Stimulated activated CD8-positive, alpha-beta memory T cell treated with anti-CD3 and anti-CD28 coated beads, Interleukin-7, amount 100 ng/mL, for 48 hours (primary cell): ENCODE measurements at places on chromosomes 7 and 10.

DNA sequence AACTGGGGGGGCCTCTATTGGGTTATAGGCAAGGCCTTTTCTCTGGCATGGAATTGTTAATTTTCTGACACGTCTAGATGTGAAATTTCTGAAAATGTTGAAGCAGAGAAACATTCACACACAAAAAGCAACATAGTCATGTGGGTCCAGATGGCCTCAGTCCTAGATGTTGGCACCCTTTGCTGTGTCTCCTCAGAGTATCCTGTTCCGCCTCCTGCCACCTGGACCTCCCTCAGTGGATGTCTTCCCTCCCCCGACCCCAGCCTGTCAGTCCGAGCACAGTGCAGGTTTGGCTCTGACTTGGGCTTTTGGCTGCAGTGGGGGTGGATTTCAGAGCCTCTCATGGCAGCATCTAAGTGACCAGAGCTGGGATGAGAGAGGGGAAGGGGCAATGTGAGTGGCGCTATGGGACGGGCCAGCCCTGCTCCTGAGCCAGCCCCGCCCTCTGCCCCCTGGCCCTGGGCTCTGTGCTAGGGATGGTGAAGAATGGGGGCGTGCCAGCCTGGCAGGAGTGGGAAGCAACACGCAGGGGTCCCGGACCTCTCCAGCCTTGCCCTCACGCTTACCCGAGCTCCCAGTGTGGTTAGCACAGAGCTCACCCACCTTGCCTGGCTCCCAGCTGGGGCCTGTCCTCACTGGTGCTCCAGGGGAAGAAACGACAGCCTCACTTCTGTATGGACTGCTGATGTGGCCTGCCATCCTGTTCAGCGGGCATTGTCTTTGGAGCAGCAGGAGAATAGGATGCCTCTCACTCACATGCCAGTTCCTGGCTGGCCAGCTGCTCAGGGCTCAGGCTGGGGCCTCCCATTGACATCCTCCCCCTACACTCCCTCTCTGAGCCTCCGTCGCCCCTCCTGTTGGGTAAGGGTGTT lies 6.2 kb downstream of the ATP6V0E2 start:
- DNase-seq = no peak

- no peak for DNase-seq
These were observed 173.6 kb downstream of the ARL4A start for GRCh38 chr7:12861070-12861469.

- DNase-seq = no peak
These were observed 212.0 kb upstream of the IGFBP3 start for GRCh38 chr7:46133072-46133471.

DNA sequence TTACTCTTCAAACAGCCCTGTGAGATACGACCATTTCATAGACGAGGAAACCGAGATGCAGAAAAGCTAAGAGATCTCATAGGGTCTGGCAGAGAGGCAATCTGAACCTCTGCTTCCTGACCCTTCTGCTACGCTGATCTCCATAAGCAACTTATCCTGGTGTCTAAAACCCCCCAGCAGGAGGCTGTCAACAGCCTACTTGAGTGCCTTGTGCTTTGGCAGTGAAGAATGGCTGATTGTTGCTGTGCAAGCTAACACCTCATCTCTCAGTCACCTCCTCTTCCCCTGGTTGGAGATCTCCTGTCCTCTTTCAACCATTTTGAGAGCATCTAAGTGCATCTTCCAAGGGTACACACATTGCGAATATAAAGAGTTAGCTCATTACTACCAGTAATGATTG lies 86.2 kb downstream of the AOAH start:
- DNase-seq = no peak

- no peak for DNase-seq
These were observed 6.1 kb upstream of the ABLIM1 start for GRCh38 chr10:114664127-114664526.

DNA sequence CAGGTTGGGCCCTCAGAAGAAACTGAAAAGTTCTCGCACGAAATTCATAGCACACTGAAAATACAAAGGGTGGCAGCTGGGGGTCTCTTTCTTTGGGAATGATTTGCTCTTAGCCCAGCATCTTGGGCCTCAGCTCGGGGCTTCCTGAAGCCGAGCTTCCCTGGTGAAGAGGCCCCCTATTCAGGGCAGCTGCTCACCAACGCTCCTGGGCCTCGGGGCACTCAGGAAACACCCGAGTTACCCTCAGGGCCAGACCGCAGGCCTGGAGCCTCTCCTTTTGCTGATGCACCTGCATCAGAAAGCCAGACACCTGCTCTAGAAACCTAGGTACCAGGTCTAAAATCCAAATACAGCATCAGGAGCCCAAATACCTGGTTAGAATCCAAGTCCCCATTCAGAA lies 85.5 kb downstream of the PTPRE start:
- no peak for DNase-seq

DNA sequence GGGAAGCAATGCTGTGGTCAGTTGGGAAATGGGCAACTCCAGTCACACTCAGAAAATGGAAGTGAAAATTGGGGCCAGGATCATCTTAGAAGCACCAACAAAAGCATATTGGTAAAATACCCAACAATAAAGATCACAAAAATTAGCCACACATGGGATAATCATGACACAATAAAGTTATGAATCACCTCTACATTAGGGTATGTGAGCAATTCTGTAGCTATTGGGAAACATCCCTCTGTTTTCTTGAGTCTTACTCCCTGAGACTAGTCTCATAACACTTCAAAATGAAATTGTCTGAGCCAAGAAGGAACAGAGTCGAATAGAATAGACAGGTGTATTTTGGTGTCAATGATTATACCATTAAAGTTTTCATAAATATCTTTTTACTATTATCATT lies 178.3 kb downstream of the DYNC1I1 start:
- DNase-seq = no peak

GRCh38 chr10:66714741-66715140 lies 211.1 kb upstream of the LRRTM3 start:
- DNase-seq = no peak

- DNase-seq = no peak
These were observed 49.0 kb downstream of the NDUFB2 start for GRCh38 chr7:140745266-140746058.

DNA sequence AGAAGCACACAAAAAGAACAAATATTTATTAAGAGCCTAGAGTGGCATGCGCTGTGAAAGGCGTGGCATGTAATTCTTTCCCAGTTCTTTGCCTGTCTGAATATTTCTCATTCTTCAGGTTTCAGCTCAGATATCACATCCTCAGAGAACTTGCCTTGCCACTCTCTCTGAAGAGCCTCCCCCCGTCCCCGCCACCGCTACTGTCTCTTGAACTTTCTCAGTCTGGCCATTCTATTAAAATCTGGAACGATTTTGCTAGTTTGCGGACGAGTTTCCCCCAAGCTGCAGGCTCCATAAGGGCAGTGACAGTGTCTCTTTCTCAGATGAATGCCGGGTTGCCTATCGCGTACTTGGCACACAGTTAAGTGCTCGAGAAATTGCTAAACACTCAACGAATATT lies 787 bp upstream of the PLEKHA1 start:
- DNase-seq = no peak

DNA sequence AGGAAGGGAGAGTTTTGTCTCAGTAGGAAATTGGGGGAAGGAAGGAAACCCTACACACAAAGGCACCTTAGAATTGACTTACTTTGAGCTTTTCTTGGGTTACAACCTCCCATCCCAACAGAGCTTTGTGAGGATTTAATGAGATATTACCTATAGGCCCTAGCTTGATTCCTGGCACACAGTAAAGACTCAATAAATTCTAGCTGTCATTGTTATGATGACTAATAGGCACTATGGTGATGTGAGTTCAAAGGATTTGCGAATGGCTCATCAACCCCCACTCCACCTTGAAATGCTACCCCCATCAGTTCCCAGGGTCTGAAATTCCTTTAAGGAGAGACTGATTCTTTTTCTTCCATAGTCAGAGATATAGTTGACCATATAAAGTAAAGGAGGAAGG lies 67.9 kb upstream of the SMNDC1 start:
- no peak for DNase-seq

- no peak for DNase-seq
These were observed 280.4 kb upstream of the ZNF32 start for GRCh38 chr10:43929122-43929521.

GRCh38 chr7:82258181-82258580 lies 185.4 kb downstream of the CACNA2D1 start:
- no peak for DNase-seq

DNA sequence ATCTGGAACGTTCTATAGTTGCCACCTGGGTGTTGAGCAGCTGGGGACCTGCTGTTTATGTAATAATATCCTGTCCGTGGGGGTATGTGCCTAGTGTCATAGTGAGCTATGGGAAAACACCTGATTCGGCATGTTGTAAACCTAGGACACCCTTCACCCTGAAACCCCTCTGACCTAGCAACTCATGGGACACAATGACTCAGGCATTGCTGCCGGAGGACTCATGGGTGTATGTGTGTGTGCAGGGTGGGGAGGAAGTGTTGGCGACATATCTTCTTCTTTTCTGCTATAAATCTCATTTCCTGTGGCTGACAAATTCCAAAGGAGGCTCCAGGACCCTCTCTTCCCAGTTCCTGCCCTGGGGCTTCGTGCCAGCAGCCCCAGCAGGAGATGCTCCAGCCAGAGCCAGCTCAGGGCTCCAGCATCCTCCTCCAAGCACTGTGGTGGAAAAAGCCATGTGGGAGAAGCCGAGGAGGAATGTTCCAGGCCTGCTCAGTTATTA lies 77.0 kb upstream of the PODXL start:
- DNase-seq = no peak

- no peak for DNase-seq
These were observed 334.0 kb downstream of the SORCS1 start for GRCh38 chr10:106830471-106830870.

GRCh38 chr7:105352018-105352612 lies 36.6 kb downstream of the SRPK2 start:
- DNase-seq = peak; percentile 36

DNA sequence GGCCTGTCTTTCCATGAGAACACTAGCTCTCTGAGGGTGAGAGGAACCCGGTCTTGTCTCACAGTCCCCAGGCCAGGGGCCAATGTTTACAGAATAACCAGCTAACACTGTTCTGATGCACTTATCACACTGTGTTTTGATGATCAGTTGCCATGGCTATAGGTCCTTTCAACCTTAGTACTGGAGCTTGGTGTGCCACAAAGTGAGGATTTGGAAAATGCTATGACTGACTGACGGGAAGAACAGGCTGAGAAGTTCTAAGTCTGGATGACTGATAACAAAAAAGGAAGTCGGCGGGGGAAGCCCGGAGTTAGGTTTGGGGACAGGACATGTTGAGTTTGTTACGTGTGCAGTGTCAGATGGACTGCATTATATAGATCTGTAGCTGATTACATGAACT lies 141.8 kb downstream of the CTTNBP2 start:
- peak; percentile 1 for DNase-seq

DNA sequence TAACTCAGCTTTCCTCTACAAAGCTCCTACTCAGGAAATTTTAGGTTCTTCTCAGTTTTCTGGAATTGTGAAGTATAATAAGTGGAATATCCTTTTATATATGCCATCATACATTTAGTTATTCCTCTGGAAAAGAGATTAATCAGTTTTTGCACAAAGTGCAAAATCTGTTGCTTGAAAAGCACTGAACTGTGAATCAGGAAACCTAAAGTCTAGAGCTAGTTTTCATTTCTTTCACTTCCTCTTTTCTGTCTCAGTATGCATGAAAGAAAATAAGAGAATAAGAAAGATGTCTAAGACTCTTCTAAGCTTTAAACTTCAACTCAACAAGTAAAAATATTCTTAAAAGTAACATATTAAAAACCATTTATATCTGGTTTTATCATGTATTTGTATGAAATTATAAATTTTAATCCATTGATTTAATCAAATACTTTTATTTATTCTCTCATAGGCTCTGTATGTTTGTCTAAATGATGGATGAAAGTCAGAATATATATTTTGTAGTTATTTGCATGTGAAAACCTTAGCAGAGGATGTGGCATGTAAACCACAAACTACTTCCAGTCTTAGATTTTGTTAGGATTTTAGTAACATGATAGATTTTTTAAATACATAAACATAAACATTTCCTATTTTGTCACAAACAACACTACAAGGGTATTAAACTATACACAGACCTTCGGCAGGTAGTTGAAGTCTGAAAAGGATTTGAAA lies 1073.0 kb downstream of the XPNPEP1 start:
- no peak for DNase-seq

DNA sequence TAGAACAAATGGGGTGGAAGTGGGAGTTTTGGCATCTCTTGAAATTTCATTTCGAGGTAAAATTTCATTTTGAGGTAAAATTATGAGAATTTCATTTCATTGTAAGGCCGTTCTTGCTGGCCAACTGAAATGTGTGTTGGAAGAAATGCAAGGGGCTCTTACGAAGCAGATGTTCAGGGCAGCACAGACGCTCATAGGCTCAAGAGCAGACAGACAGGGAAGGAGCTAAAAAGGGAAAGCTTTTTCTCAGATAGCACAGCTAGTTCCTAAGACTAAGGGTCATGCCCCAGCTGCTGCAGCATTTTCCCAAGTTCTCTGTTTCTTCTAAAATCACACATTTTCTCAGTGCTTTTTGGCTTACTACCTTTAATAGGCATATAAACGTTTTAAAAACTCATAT lies 65.1 kb upstream of the SFMBT2 start:
- DNase-seq = no peak

GRCh38 chr10:12617191-12618175 lies 268.1 kb downstream of the CAMK1D start:
- DNase-seq = no peak

- DNase-seq = no peak
These were observed 37.8 kb downstream of the PTPRN2 start for GRCh38 chr7:158549616-158550393.

DNA sequence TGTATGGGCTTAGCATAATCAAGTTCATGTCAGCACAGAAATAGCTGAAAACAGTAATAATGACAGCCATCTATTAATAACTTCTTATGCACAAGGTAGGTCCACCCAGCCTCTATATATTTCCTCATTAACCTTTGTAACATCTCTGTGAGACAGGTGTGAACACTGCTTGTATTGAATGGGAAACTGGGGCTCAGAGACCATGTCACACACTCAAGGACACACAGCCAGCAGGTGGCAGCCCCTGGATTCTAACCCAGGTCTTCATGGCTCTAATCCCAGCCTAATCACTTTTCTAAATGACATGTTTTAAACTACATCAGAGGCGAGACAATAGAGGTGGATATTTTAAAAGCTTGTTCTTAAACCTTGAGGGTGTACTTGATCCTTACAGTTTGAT lies 591.4 kb downstream of the PARD3 start:
- no peak for DNase-seq

DNA sequence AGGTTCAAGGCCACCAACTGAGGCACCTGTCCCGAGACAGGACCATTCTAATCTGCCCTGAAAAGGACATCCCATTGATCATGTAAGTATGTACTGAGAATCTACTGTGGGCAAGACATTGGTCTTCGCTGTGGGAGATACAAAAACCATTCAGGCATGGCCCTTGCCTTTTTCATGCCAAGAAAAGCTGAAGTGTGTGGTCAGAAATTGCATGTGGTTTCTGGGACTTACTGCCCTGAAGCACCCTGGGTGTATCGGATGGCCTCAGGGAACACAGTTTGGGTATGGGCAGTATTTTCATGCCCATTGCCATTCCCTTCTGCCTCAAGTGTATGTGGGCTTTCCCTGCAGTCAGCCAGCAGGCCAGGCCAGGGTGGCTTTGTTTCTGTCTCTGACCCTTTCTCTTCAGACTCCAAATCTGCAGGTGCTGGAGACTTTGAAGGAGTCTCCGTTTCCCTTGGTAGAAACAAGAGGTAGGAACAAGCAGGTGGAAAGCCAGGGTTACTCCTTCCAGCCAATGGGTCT lies 285.7 kb downstream of the ZEB1 start:
- DNase-seq = no peak

- no peak for DNase-seq
These were observed 121.7 kb downstream of the RNLS start for GRCh38 chr10:88461426-88461825.
